GM23248 (cell line): ENCODE measurements at places on chromosomes 7 and 10. TPM values are rescaled to one million over a fixed set of nuclear protein-coding genes. Genes with fewer than 3 reads are reported as not detected.
A peak's percentile ranks its signal among the peaks of the same experiment; 100 is the strongest.

The STAMBPL1 gene
- polyA plus RNA-seq, result 13.3 and 15.1 TPM in 2 replicates

GRCh38 chr10:2223548-2224320, 486.4 kb upstream of the ADARB2 start:
- no peak for DNase-seq

The PRPS1L1 gene
- not detected in 2 replicates for polyA plus RNA-seq

The CTAGE15 gene
- not detected in 2 replicates for polyA plus RNA-seq

The GPR146 gene
- 4.3 and 5.1 TPM in 2 replicates for polyA plus RNA-seq

DNA sequence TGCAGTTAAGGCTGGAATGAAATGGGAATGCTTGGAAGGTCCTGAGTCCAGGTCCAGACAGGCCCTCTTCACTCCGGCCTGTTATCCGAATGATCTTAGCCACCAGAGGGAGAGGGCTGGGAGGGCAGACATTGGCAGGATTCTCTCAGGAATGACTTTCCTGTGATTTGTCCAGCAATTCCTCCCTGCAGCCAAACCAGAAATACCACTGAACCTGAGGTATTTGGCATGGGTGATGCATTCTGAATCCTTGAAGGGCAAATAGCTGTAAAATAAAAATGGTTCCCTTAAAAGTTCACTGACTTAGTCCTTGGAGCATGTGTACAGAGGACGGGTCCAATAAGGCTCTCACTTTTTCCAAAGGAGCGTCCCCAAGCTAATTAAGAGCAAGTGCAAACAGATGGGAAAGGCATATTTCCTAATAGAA, 77.5 kb upstream of the HABP2 start:
- peak; percentile 94 for DNase-seq

GRCh38 chr10:87850742-87851205, 12.6 kb downstream of the KLLN start:
- DNase-seq, result peak; percentile 79

- DNase-seq, result no peak
Observed at GRCh38 chr10:1297566-1298301, 241.5 kb downstream of the WDR37 start.

DNA sequence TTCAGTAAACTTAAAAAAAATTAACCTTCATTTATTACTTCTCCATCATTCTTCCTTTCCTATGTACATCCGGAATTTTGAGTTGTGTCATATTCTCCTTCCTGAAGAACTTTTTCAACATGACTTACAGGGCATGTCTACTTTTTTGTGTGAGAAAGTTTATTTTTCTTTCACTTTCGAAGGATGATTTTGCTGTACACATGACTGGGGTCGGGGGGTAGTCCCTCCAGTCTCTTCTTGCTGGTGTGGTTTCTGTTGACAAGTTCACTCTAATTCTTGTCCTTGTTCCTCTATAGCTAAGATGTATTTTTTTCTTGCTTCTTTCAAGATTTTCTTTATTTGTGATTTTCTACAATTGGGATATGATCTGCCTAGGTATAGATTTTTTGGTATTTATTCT, 55.8 kb downstream of the INPP5A start:
- no peak for DNase-seq

DNA sequence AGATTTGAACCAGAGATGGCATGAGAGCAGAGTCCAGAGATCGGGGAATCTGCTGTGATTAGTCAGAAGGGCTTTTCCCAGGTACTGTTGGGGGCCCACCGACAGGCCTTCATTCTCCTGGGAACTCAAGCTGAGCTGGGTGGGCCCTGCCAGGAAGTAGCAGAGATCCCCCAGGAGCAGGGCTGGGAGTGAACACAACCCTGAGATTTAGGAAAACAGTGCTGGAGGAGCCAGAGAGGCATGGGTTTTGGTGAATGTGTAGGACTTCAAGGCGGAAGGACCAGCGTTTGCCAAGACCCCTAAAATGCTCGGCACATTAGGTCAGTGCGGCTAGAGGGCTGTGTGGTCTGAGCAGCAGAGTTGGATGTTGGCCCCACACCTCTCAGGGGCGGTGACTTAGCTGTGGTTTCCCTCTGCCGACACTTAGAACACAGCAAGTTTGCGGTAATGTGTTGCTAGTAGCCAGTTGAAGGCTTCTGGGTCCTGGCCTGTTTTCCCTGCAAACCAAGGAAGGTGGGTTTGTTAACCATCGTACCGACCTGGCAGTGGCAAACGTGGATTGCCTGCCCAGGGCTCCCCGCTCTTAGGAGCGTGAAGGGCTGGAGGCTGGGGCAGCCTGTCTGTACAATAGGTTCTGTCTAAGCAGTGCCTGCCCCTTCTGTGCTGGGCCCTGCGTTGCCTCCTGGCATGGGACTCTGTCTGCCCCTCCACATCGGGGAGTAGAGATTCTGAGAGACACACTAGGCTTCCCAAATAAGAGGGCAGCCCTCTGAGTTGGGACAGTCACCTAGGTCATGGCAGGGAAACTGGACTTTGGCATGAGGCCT, 14.0 kb downstream of the NACAD start:
- no peak for DNase-seq

The PIP gene
- not detected in 2 replicates for polyA plus RNA-seq

The ODAD2 gene
- polyA plus RNA-seq, result 1.7 and 1.8 TPM in 2 replicates

DNA sequence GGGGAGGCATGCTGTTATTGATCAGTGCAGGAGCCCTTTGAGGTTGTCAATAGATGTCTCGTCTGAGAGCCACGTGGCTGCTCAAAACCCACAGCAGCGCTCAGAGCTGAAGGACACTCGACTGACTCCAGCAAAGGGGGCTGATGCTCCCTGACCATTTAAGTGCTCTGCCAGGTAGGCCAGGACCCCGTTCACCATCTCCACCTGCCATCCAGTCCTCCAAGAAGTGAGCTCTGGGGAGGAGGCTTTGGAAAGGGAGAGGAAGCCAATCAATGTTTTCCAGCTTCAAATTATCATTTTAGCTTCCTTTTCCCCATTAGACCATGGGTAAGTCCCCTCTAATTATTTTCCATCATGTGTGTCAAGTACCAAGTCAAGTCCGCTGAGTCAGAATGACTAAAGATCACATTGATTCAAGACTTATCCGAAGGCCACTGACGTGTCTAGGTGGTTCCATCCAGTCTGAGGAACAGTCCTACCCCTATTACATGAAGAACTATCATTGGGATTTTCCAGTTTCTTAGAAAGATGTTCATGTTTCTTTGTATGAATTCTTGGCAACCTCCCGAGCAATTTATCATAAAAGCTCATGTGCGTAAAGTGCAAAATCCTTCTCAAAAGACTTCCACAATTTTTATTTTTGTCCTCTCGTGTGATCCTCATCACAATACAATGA, 302.6 kb upstream of the LYZL1 start:
- peak; percentile 45 for DNase-seq

DNA sequence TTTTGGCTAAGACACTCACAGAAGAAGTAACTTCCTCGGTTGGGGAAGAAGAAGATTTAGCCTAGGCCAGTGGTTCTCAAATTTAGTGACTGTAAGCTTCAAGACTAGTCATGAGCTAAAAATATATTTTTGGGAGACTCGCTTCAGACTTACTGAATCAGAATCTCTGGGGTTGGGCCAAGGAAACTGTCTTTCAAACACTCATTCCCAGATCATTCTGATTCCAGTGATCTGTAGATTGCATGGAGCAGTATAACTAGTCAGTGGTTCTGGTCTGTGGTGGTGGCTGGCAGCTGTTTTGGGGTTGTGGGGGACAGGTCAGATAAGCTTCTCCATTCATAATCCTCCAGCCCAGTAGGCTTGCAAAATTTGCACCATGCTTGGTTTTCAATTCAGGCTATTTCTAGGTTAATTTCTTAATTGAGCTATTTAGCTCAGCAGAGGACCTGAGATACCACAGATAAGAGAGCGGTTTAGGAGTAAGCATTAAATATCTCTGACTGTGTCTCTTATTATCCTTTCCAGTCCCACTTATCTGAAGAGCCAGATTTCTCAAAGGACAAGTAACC, 3.8 kb upstream of the KAT6B start:
- peak; percentile 92 for DNase-seq

DNA sequence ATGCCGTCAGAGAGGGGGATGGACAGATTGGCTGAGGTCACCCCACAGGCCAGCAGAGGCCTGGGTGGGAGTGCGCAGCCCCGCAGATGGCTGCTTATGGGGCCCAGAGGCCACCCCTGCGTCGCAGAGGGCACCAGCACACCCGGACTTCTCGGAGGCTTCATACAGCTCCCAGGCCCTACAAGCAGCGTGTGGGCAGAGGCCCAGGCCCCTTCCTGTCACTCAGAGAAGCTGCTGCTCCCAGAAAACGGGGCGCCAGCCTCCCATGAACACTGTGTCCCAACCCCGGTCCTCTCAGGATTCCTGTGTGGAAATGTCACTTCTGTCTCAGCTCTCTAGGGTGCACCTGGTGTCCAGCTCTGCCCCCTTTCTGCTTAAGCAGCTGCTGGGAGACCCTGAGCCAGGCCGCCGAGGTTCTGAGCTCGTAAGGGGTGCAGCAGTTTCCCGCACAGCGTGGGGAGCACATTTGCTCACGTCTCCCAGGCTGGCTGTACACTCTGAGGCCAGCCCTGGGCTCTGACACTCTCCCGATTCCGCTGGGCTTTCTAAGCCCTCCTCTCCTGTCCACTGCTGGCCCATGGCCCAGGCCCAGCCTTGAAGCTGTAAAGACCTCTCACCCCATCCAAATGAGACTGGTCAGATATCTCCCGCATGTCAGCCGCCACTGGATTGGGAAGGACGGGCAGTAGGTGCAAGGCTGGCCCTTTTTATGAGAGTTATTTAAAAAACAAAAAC, 6.8 kb downstream of the GPR146 start:
- DNase-seq, result no peak

GRCh38 chr10:79111427-79111826, 42.7 kb downstream of the ZMIZ1 start:
- peak; percentile 84 for DNase-seq

The IL6 gene
- 29.0 and 30.6 TPM in 2 replicates for polyA plus RNA-seq

The HOXA11 gene
- 8.0 and 8.4 TPM in 2 replicates for polyA plus RNA-seq

- peak; percentile 40 for DNase-seq
Observed at GRCh38 chr7:77327932-77328628, 88.1 kb downstream of the GSAP start.
